ENCODE measurements at places on chromosomes 12 and 14.

GRCh38 chr12:109606320-109607028 lies 32.9 kb downstream of the MVK start:
- DNase-seq, result no peak

DNA sequence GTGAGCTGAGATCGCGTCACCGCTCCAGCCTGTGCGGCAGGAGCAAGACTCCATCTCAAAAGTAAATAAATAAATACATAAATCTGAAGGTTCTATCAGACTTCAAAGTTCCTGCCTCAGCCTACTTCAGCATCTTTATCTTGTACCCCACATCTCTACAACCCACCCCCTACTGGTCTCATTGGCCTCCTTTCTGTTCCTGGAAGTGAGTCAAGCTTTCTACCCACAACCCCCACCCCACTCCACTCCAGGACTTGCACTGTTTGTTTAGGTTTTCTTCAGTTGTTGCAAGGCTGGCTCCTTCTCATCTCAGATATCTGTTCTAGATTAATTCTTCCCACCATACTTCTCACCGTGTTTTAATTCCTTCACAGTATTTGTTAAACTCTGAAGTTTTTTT lies 714 bp upstream of the PSMC6 start:
- DNase-seq, result peak; percentile 53

GRCh38 chr12:26331136-26331535 lies 135.8 kb downstream of the SSPN start:
- no peak for DNase-seq

- DNase-seq, result peak; percentile 42
Measured at GRCh38 chr14:76953311-76953945, 75.1 kb downstream of the IRF2BPL start.

DNA sequence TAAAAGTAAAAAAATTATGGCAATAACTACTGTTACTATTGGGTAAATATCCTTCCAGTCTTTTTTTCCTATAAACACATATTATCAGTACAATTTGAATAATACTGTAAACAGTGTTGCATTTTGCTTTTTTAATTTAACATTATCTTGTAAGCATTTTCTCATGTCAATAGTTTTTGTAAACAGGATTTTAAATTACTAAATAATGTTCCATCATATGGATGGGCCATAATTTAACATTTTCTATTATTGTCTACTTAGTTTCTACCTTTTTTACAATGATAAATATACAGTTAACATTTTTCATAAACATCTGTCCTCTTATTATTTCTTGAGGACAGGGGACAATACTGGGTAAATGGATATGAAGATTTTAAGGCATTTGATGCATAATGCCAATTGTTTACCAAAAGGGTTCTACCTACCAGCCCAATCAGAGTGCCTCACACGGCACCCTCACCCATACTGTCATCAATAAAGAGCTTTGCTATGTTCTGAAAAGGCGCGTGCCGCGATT lies 759 bp upstream of the ACVR1B start:
- DNase-seq, result no peak

DNA sequence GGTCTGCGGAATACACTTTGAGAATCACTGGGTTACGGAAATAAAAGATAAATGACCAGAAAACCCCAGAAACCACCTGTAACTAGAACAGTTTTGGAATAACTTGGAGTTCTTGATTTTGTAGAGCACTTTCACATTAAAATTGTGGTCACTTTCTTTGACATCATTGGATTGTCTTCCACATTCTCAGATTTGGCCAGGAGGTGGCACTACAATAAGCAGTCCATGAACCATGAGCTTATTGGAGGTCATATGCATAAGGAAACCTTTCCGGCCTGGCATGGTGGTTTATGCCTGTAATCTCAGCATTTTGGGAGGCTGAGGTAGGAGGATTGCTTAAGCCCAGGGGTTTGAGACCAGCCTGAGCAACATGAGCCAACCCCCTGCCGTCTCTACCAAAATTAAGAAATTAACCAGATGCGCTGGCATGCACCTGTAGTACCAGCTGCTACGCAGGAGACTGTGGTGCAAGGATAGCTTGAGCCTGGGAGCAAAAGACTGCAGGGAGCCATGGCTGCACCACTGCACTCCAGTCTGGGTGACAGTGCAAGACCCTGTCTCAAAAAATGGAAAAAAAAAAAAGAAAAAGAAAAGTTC lies 107.7 kb upstream of the CAND1 start:
- DNase-seq, result peak; percentile 26

DNA sequence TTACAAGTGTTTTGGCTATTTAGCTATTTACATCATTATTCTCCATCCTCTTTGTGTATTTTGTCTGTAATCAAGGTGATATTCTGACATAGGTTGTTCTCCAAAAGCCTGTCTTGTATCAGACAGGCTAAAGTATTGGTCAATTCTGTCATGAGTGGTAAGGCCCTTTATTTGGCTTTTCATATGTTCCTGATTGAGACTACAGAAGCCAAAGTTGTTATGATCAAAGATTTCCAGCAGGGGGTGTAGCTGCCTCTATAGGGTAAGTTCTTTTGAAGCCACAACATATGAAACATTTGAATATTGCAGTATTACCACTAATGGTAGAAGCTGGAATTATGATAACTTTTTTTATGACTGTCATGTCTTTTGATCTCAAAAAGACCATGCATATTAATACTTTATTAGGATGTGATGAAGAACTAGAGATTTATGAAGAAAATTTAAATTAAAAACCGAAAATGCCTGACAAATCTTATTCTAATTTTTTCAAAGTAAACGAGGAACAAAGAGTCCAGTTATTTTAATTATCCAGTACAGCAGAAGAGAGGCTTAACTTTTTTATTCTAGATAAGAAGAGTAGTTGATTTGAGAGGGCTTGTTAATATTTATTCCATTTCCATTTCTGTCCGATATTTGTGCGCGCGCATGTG lies 3.4 kb upstream of the ARHGAP5 start:
- DNase-seq, result peak; percentile 34

GRCh38 chr12:12598864-12599263 lies 12.8 kb upstream of the CREBL2 start:
- no peak for DNase-seq

DNA sequence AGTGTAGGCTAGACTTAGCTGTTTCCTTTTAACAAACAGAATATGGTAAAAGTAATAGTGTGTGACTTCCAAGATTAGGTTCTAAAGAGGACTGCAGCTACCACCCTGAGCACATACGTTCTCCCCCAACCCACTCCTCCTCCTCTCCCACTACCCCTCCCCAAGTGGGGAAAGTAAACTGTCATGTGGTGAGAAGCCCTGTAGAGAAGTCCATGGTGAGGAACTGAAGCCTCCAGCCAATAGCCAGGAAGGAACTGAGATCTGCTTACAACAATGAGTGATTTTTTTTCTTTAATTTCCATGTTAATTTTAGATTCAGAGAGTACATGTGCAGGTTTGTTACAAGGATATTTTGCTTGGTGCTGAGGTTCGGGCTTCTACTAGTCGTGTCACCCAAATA lies 57.0 kb upstream of the EGLN3 start:
- no peak for DNase-seq

DNA sequence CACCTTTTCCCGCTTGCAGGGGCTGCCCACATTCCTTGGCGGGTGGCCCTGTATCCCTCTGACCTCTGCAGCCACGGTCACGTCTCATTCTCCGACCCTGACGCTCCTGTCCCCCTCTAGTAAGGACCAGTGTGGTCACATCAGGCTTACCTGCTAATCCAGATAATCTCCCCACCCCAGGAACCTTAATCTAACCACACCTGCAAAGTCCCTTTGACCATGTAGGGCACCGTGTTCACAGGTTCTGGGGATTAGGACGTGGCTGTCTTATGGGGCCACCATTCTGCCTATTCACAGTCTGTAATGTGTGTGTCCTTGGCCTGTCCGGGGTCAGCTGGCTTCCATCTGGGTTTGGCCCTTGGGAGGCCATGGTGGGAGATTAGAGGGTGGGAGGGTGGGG lies 368.9 kb downstream of the AACS start:
- DNase-seq, result no peak

DNA sequence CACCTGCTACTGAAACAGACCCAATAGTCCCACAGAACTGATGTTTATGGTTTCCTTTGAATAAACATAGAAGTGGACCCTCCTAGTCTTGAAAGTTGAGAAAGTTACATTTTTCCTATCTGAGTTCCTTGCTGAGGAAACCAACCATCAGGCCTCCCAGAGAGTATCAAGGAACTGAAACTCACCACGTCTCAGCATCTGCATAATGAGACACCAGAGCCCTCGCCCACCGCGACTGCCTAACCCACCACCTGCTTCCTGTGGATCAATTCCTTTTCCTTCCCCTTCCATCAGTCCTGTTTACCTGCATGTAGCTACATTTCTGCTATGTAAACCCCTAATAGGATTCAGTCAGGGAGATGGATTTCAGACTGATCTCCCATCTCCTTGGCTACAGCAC lies 443.2 kb upstream of the TMEM132C start:
- no peak for DNase-seq

GRCh38 chr12:123254853-123255446 lies 16.7 kb downstream of the CDK2AP1 start:
- DNase-seq, result no peak

DNA sequence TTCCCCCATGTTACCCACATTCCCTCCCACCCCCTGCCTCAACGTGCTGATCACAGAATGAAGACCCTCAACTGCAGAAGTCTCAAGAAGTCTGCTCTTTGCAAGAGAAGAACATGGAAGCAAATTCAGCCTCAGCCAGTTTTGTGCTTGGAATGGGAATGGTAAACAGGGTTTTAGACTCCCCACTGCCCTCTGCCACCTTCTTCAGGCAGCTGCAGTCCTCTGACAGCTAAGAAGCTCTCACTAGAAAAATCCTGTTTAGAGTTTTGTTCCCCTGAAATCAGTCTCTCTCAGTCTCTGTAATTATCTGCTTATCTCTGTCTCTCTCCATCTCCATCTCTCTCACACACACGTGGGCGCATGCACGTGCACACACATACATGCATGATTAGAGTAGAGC lies 85.4 kb downstream of the CRACR2A start:
- no peak for DNase-seq

GRCh38 chr12:105030820-105031807 lies 45.0 kb downstream of the NOPCHAP1 start:
- no peak for DNase-seq

DNA sequence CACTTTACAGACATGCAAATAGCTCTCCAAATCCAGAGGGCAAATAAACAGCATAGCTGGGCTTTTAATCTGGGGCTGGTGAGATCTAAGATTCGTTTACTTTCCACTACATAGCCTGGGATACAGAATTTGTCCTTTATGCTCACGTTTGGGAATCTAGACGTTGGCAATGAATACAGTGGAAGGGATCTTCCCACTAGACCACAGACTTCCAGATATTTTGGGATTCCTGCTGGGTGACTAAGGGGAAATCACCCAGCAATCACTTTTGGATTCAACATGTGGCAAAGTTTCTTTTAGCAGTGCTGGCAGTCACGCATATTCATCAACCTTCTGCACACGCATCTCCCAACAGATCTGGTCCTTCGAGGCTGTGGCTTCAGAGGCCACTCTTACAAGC lies 23.5 kb downstream of the APPL2 start:
- DNase-seq, result no peak

- DNase-seq, result no peak
Measured at GRCh38 chr12:9721394-9722092, 11.4 kb downstream of the CLECL1 start.

DNA sequence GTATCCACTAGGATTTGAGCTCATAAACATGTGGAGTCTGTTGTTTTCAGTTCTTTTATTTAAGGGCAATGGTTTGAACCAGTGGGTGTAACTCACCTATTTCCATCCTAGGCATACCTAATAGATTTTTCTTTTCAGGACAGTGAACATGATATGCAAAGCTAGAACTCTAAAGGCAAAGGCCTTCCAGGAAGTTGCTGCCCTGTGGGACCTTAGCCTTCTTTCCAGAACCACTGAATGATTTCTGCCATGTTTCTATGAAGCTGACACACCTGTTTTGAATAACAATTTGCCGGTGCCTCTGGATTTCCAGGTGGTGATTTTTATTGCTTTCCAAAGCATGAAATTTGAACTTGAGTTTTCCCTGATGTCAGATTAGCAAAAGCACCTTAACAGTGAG lies 372.9 kb upstream of the FAR2 start:
- no peak for DNase-seq

DNA sequence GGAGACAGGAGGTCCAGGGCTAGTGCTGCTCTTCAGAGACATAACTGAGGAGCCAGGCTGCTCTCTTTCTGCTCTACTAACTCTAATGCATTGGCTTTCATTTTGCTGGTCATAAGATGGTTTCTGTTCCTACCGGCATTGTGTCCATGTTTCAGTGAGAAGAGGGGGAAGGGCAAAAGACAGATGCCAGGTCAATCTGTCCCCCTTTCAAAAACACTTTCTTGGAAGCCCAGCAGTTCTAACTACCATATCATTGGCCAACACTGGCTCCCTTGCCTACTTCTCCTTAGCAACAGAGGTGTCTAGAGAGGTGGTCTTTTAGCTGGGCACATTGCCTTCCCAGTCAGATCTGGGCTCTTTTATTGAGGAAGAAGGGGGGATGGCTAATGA lies 63.9 kb downstream of the TGFB3 start:
- no peak for DNase-seq

DNA sequence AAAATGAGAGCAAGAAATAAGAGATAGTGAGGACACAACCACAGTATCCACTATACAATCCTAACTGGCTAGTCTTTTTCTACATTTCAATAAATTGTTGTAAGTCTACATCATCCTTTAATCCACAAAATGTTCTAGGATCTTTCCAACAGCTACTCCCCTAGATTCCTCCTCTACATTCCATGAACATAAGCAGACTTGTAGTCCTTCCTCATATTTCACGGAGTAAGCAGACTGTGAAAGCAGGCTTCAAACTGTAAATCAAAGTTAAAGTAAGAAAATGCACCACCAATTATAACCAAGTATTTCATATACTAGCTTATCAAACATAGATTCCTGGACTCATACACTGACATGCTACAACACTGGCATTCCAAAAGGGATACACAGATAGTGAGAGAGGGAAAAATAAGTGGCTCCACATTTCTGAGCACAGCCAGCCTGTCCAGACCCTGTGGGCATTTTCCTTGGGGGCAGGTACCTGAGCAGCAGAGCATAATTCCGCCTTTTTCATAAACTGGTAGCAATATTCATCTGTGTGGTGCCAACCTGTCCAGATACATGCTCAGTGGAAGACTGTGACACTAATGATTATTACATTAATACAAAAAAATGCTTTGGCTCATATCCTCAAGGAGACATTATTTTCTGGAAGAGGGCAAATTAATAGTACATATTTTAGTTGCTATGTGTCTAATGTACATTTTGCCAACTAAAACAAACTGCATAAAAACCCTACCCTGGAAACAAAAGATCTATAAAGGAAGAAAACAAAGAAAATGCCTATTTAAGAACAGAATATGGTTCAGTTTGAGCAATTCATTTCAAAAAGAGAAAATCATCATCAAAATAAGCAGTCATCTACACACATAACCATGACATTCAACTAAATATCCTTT lies 113.3 kb upstream of the FSCB start:
- DNase-seq, result no peak

Data from activated naive CD4-positive, alpha-beta T cell treated with Interleukin-2 at 50 U/mL for 16 hours (primary cell).